Stimulated activated CD4-positive, alpha-beta T cell treated with anti-CD3 and anti-CD28 coated beads, Interleukin-12 subunit alpha, Interleukin-12 subunit beta, amount 100 ng/mL, for 48 hours (primary cell): ENCODE measurements at places on chromosomes 6 and 20.

GRCh38 chr6:111922454-111923297, 49.4 kb upstream of the FYN start:
- no peak for DNase-seq

GRCh38 chr20:60101201-60101890, 143.1 kb downstream of the CDH26 start:
- no peak for DNase-seq

- DNase-seq, result peak; percentile 67
These were observed 1.2 kb upstream of the RBM38 start for GRCh38 chr20:57389695-57390603.

- DNase-seq, result no peak
These were observed 115.2 kb upstream of the GLP1R start for GRCh38 chr6:38933426-38933825.

DNA sequence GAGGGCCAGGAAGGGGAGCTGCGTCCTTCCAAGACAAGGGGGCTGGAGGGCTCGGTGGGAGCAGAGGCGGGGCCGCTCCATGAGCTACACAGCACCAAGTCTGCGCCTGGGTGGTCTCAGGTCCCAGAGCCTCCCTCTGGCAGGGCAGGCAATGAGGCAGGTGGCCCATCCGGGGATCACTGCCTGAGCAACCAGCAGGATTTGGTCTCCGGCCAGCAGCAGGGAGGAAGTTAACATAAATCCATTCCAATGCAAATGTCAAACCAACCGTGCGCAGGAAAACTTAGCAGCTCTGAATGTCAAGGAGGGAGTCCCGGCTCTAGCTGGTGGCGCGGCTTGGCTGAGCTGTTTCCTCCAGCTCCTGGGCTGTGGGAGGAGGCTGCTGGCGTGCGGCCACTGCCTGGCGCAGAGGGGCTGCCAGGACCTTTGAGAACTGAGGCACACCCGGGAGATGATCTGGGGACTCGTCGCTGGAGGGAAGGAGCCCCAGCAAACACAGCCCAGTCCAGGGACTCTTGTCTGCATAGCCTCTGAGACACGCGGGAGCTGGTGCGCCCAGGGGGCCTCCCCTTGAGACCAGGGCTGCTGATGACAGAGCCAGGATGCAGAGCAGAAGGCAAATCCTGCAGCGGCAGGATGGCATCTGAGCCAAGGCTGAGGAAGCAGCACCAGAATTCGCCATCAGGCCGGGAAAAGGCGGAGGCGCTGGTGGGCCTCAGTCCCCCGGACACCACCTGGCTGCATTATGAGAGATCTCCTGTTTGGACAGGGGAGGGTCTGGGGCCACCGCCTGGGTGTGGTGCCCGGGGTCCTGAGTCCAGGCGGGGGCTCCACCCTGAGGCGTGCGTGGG, 33.1 kb upstream of the CHRNA4 start:
- DNase-seq, result no peak

- no peak for DNase-seq
These were observed 3.8 kb downstream of the RSPO4 start for GRCh38 chr20:998231-998830.

- DNase-seq, result no peak
These were observed 880.9 kb downstream of the PRIM2 start for GRCh38 chr6:58198301-58198700.

DNA sequence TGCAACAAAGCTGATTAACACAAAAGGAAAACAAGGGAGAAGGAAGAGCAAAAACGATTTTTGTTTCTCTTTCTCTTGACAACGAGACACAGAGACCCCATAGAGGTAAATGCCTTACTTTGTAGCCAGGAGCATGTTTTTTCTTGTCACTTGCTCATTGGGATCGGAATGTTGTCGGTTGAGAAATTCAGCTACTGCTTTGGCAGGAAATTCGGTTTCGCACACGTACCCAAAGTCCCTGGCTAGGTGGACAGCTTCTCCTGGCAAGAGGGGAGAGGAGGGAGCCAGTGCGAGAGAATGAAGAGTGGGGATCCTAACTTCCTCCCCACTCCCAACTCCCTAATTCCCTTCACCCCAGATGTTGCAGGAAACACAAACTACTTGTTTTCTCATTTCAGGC, 14.5 kb downstream of the TFAP2A start:
- DNase-seq, result no peak

DNA sequence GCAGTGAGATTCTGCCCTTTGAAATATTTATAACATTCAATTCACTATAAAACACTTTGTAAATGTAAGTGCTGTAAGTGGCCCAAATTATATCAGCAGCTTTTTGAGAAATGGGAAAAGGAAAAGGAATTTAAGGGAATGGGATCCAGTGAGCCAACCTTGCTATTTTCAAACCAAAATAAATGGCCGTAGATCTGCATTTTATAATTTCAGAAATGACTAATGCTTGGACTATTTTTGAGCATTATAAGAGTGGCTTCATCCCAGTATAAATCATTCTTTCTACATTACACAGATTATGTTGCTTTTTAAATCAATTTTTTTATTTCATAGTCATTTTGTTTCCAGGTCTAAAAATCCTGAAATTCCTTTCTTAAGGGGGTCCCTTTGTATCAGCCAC, 49.2 kb downstream of the ANKRD6 start:
- DNase-seq, result no peak

DNA sequence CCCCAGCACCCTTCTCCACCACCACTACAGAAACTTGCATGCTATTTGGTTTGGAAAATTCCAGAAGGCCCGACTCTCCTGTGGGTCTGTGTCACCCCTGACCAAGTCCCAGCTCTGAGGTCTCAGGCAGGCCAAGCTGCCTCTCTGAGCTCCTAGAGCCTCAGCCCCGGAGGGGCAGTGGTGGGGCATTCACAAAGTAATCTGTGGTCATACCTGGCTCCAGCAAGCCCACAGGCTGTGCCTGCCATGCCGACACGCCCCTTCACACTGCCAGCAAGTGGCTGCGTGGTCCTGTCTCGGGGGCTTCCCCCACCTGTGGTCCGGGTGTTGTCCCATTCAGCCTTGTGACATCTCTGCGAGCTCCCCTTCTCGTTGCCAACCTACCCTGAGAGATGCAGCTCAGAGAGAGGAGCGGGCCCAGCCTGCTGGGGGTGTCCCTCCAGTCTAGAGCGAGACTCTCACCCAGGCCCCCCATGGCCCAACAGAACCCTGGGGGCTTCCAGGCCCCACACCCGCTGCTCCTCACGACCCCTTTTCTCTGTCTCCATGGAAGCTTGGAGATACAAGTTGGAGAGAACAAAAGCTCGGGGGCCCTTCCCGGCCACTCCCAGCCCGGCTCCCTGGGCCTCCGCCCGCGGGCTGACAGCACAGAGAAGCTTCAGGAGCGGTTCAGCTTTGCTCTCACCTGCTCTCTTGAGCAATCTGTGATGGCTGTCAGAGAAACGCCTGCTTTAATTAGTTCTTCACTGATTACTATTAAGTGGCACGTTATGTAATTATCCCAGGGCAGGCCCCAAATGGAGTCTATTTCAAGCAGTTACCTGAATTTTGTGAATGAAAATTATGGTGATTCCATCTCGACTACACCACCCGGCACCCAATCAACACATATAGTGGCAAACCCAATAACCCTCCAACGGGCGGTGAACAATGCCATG, 147.7 kb upstream of the PHACTR3 start:
- DNase-seq, result no peak

DNA sequence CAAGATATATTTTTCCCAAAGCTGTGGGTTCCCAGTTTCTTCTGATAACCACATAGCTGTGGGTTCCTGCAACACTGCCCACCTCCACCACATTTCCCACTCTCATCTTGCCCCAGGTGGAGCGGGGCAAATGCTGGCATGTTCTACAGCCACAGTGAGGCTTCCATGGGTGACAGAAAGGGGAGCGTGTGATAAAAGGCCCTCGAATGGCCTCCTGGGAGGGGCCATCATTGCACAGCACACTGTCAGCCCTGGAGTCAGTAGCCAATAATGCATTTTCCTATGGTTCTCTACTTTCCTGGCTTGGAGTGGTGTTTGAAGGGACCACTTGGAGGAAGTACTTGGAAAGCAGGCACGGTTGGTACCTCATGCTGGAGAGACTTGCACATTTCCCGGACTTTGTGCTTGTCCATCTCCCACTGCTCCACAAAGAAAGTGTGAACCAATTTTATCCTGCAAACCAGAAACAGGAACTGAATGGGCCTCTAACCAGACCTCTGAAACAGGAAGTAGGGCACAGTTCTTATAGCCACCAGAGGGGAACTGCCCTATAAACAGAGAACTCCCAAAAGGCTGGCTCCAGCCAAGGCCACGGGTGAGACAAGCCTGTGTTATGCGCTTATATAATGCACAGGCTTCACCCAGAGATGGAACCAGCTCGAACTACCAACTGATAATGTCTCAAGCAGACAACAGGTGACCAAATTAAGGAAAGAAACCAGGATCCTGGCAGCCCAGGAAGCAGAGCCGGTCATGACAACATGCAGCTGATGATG, 8.6 kb downstream of the MAP3K5 start:
- DNase-seq, result no peak

DNA sequence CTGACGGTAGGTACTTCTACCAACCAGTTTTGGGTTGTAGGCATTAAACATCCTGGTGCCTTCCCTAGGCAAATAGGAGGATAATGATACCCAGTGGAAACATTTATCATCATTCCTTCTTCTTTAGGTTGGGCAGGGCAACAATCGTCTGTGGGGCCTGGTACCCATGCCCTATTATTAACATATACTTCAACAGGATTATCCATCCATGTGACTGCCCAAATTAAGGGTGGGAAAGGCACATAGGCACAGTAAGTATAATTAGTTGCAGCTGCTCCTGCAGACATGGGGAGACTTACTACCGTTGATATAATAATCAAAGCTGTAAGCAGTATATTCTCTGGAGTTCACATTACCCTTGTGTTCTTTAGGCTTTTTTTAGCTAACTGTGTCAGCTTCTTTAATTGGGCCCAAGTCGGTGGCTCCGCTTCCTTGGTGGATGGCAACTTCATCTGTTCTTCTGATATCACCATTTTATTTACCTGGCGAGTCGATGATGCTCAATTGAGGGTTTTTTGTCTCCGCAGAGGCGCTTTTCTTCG, 16.8 kb downstream of the RPL7L1 start:
- DNase-seq, result no peak

- no peak for DNase-seq
These were observed 46.9 kb downstream of the JAG1 start for GRCh38 chr20:10626896-10627295.

GRCh38 chr6:136983687-136984086, 61.1 kb downstream of the IL20RA start:
- DNase-seq, result no peak

DNA sequence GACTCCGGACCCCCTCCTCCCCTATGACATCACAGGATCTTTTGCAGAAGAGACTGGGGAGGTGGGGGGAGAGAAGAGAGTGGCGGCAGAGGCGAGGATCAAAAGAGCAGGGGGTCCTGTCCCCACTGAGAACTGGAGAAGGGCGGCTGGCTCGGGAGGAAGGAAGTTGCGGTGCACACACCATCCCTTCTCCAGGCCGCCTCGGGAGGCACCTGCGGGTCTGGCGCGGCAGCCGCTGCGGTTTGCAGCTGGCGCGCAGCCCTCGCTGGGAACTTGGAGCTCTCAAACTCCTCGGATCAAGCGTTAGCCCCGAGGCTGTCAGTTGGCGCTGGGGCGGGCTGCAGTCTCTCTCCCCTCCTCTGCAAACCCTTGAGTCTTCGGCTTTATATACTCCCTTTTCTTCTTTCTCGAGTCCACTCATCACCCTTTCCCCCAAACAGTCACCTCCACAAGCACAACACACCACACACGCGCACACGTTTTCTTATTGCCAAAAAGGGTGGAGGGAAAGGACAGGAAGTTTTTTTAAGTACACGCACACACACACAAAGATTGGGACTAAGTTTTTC, 180.7 kb downstream of the TBXT start:
- DNase-seq, result no peak

GRCh38 chr6:40287296-40287850, 299.8 kb downstream of the LRFN2 start:
- no peak for DNase-seq

DNA sequence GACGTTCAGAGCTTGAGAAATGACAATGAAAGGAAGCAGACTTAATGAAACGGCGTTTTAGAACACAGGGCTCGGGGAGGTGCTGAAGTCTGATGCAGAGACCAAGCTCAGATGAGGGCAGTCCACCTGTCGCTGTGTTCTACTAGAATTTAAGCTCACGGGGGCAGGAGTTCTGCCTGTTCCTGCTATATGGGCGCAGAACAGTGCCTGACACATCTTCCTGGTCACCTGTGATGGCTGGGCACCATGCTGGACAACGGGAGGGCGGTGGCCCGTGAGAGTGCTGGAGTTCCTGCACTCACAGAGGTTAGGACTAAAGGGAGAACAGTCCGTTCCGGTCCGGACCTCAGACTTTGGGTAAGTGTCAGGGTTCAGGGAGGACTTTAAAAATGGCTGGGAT, 130.6 kb downstream of the ERMARD start:
- DNase-seq, result no peak

DNA sequence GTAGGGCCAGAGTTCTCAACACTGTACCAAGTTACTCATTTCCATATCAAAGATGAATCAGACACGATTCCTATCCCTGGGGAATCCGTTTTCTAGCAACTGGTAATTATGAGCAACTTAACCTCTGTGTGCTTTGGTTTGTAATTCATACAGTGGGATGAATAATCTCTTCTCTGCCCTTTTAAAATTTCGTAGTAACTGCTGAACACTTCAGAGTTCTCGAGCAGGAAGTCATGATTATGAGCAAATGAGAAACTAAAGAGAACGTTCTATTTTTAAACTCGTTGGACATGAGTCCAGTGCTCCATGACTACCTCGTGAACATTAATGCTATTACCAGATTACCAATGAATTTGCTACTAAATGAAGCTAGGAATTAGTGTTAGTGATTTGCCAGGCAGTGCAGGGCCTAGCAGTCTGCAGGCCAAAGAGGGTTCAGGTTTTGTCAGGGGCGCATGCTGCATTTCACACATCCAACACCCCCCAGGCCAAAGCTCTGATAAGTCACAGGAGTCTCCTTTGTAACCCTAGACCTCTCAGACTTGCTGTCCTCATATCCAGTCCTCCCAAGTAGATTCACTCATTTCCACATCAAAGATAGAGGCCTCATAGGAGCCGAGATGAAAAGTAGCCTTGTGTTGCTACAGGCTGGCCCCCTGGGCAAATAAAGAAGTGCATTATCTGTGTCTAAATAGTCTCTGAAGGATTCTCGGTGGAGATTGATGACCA, 45.8 kb upstream of the VSTM2L start:
- DNase-seq, result no peak

- no peak for DNase-seq
These were observed 74.4 kb downstream of the PRL start for GRCh38 chr6:22222469-22222868.

GRCh38 chr20:32960222-32960518, 44.1 kb downstream of the SUN5 start:
- no peak for DNase-seq

GRCh38 chr6:36677753-36678487, 594 bp upstream of the CDKN1A start:
- no peak for DNase-seq
